Prostate gland (tissue), 2 donors: ENCODE measurements at places on chromosomes 6 and 20.

- DNase-seq: no peak
Measured at GRCh38 chr6:91366781-91367180, 779.9 kb upstream of the MAP3K7 start.

GRCh38 chr6:150687508-150687907 is 87.8 kb downstream of the PLEKHG1 start:
- no peak for DNase-seq

GRCh38 chr6:2230659-2231277 is 14.6 kb downstream of the GMDS start:
- no peak for DNase-seq

DNA sequence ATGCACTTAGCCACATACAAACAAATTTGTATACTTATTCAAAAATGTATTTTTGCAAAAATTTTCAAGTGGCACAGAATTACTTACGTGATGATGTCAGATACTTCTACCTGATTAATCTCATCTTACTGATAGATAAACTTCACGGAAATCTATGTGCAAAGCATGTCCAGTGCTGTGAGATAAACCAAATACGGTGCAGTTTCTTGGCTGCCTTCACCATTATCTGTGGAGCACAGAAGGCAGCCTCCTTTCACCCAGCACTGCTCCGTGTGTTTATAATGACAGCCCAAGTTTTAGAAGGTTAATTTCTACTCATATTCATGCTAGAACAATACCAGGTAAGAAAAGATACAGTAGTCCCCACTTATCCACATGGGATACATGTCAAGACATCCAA is 59.0 kb upstream of the PDE10A start:
- no peak for DNase-seq

GRCh38 chr6:1390946-1391799 is 1.8 kb downstream of the FOXF2 start:
- no peak for DNase-seq

GRCh38 chr20:40016392-40016791 is 672.6 kb downstream of the MAFB start:
- no peak for DNase-seq

DNA sequence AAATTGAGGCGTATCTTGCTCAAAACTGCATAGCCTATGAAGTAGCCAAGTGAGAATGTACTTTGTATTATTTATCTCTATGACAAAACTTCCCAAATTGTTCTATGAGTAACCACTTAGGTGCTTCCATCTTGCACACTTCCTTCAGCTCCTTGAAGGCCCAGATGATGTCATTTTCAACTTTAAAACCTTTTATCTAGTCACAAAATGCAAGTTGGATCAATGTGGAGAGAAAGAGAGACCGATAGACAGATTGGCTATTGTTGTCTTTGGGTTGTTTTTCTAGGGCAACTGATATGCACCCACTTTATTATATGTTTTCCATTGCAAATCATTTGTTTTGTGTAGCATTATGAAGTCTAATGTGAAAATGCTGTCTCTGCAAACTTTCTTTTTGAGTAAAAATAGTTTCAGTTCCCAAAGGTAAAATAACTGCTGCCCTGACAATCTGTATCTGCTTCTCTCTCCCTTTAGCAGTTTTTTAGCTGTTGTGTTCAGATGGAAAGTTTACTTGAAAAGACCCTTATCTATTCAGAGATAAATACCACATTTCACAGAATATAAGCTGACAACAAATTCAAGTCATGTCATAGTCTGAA is 73.7 kb upstream of the CITED2 start:
- no peak for DNase-seq

DNA sequence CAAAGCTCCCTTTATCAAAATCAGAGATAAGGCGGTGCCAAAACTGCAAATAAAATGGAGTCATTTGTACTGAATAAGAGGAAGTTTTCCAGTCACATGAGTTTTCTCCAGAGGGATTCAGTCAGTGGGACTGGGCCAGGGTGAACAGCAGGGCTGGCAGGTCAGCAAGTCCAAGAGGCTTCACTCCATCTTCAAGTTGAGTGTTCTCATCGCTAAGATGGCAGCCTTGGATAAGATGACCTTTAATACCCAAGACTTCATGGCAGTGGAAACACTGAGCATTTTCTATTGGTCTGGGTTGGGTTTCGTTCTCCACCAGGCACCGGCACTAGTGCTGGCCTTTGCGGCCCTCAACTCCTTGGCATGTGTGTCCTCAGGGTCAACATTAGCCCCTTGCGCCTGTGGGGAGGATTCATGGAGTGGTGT is 29.3 kb upstream of the IGF2R start:
- DNase-seq: no peak

- no peak for DNase-seq
Measured at GRCh38 chr6:14458669-14459266, 341.2 kb downstream of the CD83 start.

GRCh38 chr6:67141005-67141404 is 1434.0 kb upstream of the EYS start:
- DNase-seq: no peak

DNA sequence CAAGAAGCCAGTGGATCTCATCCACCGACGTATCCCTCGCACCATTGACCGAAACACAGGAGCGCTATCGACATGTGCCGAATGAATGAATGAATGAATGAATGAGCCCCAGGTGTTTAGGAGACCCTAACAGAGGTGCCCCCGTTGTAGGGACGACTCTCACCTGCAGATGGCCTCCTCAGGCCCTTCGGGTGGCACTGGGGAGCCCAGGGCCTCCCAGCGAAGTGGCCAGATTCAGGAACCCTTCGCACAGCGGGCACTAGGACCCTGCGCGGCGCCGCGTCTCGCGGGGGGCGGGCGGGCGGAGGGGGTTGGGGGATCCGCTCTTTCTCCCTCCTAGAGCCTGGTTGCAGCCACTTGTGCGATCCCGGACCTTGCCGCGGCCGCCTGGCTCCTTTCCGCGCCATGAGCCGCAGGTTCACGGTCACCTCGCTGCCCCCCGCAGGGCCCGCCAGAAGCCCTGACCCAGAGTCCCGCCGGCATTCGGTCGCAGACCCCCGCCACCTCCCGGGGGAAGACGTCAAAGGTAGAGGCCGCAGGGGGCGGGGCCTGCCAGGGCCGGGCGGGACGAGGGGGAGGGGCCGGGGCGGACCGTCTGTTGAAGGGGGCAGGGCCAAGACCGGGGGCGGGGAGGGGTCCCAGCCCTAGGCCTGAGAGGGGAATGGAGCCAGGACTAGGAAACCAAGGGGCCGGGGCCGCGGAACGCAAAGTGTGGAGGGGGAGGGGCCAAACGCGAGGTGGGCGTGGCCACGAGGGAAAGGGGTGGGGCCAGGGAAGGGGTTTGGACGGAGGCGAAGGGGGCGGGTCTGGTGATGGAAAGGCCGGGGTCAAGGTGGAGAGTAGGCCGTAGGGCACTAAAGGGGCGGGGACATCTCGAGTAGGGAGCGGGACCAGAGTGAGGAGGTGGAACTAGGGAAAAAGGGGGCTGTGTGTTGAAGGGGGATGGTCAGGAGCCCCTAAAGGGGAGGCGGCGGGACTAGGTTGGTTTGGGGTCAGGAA is 7.4 kb upstream of the SLC12A5 start:
- DNase-seq: no peak

DNA sequence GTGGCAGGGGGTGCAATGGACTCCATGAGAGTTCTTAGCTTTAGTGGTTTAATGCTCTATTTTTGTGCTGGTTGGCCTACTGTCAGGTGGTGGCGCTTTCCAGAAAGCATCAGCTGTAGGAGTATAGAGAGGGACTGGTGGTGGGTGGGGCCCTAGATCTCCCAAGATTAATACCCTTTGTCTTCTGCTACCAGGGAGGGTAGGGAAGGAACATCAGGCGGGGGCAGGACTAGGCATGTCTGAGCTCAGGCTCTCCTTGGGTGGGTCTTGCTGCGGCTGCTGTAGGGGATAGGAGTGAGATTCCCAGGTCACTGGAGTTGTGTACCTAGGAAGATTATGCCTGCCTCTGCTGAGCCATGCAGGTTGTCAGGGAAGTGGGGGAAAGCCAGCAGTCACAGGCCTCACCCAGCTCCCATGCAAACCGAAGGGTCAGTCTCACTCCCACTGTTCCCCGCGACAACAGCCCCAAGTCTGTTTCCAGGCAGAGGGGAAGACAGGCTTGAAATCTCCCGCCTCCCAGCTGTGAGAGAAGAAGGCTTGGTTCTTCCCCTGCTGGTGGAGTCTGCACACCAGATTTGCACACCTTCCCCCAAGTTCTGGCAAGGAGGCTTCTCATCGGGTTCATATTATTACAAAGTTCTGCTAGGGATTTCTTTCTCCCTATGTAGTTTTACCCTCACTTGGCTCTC is 46.7 kb upstream of the PKIB start:
- no peak for DNase-seq

DNA sequence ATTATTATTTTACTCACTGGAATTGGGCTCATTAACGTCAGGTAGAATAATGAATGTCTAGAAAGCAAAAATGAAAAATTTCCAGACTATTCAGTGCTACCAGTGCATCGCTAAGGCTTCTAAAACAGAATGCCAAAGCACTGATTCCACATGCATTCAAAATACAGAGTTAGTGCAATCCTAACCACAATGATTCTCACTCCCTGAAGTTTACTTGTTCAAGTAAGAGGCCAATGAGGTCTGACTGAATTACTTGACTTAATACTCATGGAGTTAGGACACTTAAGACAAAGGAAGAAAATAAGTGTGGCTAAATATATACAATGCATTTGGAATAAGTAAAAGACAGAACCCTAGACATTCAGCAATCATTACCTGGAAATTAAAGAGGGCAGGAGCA is 220.5 kb downstream of the PKHD1 start:
- DNase-seq: no peak

- DNase-seq: no peak
Measured at GRCh38 chr6:14278446-14278845, 160.9 kb downstream of the CD83 start.

- no peak for DNase-seq
Measured at GRCh38 chr20:57040466-57040865, 226.0 kb downstream of the BMP7 start.

GRCh38 chr20:10877342-10877741 is 203.5 kb upstream of the JAG1 start:
- no peak for DNase-seq

GRCh38 chr6:87993356-87993755 is 54.3 kb upstream of the SPACA1 start:
- no peak for DNase-seq

- no peak for DNase-seq
Measured at GRCh38 chr6:20338156-20338555, 63.5 kb upstream of the E2F3 start.

DNA sequence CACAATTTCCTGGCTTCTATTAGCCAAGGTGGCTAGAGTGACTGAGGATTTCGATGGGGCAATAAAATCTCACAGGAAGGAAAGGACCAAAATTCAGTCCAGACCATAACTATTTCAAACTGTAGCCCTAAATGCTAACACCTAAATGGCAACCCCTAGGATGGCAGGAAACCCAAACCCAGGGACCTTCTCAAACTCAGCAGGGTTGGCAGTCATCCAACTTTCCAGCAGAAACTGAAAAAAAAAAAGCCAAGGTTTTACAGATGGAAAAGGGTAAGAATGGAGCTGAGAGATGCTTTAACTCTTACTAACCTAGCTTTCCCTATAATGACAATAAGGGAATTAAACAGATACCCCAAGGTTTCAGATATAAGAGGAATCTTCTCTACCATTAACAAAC is 10.5 kb downstream of the IBTK start:
- DNase-seq: no peak

- DNase-seq: no peak
Measured at GRCh38 chr6:14200047-14200446, 82.5 kb downstream of the CD83 start.

DNA sequence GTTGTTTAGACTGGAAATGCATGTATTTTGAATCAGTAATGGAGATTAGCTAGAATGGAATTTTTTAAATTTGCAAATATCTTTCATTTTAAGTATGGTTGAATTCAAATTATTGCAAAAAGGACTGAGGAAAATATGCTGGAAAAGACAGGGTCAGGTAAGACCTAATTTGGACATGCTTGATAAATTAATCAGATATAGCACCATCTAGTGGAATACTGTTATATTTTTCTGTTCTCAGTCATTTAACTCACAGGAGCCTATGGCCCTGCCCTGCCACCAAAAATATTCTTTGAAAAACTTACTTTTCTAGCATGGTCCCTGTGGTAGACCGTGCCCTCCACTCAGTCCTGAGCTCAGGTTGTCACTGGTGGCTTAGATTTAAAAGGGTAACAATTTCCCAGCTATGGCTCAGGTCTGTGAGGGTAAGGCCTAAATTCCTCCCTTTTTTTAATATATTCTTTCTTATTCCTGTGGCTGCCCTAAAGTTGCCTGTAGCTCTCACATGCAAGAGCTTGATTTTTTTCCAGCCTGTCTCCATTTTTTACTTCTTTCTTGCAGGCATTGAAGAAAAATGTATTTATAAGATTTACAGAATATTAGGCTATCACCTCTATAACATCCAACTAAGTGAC is 25.3 kb upstream of the KIAA1586 start:
- DNase-seq: no peak

DNA sequence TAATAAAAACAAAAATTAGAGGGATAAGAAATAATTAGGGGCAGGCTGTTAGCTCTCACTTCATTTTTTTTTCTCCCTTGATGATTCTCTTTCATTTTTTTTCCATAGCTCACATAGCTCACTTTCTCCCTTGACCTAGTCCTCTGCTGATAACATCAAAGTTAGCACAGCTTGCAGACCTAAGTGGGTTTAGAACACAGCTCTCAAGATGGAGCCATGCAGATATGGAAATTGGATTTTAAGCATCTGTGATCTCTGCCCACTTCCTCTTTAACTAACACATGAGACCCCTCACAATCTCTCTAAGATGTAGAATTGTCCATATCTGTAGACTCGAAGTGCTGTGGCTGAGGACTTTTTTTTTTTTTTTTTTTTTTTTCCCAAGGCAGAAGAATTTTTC is 257.1 kb downstream of the SOX4 start:
- DNase-seq: no peak

- DNase-seq: no peak
Measured at GRCh38 chr6:3137057-3137777, 18.7 kb downstream of the BPHL start.

- DNase-seq: no peak
Measured at GRCh38 chr6:43621078-43621835, 7.8 kb downstream of the GTPBP2 start.

- DNase-seq: no peak
Measured at GRCh38 chr20:53809217-53809616, 215.6 kb upstream of the ZNF217 start.

DNA sequence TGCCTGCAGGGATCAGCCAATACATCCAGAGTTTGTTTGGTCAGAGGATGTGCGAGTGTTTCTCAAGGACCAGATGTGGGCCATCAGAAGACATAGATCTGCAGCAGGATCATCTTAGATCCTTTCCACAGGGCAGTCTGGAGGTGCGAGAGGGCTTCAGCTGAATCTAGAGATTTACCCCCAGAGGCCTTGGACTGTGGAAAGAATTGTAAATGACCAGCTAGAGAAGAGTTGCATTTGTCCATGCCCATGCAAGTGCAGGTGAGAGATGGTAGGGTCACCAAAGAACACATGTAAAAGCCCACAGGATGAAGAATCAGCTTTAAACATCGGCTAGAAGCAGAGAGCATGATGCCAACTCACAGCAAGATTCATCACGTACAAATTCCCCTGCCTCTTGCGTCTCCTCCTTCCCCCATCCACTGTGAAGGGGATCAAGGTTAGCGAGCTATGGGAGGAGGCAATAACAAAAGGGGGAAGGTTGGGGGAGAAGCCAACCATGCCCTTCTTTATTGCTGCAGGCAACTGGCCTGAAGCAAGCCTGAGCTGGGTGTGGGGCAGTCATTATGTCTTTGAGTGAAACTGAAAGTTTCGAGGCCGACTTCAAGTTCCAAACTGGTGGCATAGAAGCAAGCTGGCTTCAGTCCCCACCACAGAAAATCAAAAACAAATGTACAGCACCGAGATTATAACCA is 83.5 kb downstream of the SCML4 start:
- no peak for DNase-seq
